Ammon's horn (tissue), 1 donor: ENCODE measurements at places on chromosomes 7 and 10.

DNA sequence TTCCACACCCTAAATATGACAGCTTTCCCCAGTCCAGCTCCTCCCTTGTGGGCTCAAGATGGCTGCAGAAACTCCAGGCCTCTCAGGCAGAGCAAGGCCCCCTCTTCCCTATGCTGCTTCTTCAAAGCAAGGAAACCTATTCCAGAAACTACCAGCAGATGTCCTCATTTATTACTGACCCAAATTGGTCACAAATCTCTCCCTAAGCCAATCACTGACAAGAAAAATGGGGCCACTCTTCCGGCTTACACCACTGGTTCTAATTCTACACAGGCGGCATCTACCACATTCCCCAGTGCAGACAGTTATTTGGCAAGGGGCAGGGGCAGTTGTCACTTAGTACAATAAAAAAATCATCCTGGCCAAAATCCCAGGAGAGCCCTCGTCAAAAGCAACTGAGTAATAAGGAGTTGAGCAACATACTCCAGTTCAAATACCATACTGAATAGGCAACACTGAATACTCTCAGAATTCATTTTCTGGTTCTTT lies 150.4 kb downstream of the SFMBT2 start:
- DNase-seq: peak; percentile 88

- no peak for DNase-seq
These were observed 5.1 kb upstream of the GRID1 start for GRCh38 chr10:86371691-86372090.

- no peak for DNase-seq
These were observed 54.6 kb downstream of the TMEM209 start for GRCh38 chr7:130150587-130150986.

- no peak for DNase-seq
These were observed 51.4 kb downstream of the COL13A1 start for GRCh38 chr10:69853064-69853463.

DNA sequence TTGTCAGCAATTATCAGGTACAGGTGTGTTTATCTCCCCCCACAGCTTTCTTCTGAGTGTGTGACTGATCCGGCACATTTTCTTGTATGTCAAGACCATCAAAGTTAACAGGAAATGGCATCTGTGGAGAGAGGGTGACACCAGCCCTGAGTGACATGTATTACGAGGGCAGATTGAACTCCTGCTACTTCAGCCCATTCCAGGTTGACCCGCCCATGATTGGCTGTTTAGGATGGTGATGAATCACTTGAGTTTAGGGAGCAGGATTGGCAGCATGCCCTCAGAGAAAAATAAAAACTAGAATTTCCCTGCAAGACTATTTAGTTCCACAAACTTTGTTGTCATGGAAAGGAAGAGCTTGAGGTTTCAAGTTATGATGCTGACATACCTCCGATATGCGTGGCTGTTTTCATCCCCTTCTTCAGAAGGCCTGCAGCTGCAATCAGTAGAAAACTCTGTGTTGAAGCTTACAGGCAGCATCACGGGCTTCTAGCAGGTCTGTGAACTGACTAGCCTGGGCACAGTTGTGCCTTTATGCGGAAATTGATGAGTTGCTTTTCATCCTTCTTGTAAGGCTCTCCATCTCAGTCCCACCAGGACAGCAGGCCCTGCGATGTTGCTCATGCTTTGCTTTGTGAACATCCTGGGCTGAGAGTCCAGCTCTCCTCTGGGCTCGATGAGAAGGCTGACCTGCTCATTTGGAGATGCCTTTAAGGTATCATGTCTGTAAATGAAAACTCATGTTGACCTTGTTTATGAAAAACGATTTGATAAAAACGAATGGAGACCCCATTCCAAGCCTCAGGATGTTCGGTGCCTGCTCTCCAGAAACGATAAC lies 8.0 kb upstream of the CELF2 start:
- DNase-seq: no peak

- DNase-seq: no peak
These were observed 212.3 kb downstream of the C7orf25 start for GRCh38 chr7:42699380-42700178.

- no peak for DNase-seq
These were observed 137.1 kb downstream of the CHCHD3 start for GRCh38 chr7:132944774-132945173.

DNA sequence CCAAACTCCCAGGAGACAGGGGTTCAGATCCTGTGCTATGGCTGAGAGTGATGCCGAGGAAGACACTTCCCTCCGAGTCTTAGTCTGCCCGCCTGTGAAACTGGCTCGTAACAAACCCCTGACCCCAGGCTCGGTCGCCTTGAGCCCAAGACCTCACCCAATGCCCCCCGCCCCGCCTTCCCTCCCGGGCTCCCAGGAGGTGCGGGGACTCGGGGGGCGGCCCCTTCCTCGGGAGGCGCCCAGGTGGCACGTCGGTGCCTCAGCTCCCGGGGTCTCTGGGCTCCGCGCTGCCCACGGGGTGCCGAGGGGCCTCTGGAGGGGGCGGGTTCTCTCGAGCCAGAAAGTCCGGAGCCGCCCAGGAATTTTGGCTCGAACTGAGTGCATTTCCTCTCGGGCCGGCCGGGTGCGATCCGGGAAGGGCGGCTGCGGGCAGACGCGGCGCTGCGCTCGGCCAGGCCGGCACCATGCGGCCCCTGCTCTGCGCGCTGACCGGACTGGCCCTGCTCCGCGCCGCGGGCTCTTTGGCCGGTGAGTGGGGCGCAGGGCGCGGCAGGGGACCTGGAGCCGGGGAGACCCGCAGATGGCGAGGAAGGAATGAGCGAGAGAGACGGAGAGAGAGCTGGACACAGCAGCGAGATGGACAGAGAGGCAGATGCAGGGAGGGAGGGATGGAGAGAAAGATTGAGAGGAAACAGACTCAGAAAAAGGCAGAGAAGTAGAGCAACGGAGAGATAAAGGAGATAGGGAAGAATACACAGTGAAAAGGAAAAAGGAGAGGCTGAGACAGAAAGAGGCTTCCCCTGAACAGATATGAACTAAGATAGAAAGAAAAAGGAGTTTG lies at the start of gene PLAC9:
TSS of gene PLAC9 (plus strand) at position 432 of the 841 bp plus-strand sequence. CDS start at position 465, 33 bp downstream.
- no peak for DNase-seq

DNA sequence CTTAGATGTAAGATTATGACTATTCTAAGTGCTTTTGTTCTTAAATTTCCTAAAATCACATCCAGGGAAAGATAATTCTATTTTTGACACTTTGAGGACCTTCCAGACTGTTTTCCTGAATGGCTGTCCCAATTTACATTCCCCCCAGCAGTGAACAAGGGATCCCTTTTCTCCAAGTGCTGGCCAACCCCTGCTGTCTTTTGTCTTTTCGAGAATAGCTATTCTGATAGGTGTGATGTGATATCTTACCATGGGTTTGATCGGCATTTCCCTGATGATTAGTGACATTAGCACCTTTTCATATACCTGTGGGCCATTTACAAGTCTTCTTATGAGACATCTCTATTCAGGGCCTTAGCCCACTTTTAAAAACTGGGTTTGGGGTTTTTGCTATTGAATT lies 526.7 kb upstream of the FZD8 start:
- no peak for DNase-seq

DNA sequence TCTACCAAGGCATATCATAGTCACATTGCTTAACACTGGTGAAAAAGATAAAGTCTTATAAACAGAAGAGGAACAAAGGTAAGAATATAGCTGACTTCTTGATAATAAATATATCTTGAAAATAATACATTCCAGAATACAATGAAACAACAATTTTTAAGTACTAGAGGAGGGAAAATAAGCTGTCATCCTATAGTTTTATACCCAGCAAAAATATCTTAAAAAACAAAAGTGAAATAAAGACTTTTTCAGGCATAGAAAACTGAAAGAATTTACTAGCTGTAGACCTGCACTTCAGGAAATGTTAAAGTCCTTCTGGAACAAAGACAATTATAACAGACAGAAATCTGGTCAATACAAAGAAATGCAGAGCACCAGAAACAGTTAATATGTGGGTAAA lies 21.4 kb upstream of the MACROH2A2 start:
- no peak for DNase-seq

GRCh38 chr10:52308251-52309031 lies 5.6 kb upstream of the DKK1 start:
- peak; percentile 88 for DNase-seq

DNA sequence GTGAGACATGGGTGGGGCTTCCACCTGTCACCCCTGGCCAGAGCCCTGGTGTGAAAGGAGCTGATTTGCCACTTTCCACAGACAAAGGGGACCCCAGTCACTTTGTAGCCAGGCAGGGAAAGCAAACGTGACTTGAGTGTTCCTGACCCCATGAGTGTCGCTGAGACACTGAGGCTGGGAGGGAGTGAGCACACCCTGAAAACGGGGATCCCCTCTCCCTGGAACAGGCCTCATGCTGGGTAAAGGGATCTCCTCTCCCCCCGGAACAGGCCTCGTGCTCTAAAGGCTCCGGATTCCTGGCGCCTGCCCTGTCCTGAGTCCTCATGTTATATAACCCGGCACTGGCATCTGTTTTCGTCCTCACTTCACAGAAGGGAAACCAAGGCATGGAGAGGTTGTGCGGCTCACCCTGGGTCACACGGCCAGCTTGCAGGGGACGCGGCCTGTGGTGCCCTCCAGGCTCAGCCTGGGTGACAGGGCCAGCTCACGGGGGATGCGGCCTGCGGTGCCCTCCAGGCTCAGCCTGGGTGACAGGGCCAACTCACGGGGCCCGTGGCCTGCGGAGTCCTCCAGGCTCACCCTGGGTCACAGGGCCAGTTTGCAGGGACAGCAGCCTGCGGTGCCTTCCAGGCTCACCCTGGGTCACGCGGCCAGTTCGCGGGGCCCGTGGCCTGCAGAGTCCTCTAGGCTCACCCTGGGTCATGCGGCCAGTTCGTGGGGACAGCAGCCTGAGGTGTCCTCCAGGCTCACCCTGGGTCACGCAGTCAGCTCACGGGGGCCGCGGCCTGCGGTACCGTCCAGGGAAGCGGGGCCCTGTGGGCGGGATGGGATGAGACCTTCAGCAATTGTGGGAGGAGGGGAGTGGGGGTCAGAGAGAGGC lies 104.7 kb downstream of the PDGFA start:
- DNase-seq: no peak

- no peak for DNase-seq
These were observed 217.8 kb downstream of the TFEC start for GRCh38 chr7:115812794-115813193.

DNA sequence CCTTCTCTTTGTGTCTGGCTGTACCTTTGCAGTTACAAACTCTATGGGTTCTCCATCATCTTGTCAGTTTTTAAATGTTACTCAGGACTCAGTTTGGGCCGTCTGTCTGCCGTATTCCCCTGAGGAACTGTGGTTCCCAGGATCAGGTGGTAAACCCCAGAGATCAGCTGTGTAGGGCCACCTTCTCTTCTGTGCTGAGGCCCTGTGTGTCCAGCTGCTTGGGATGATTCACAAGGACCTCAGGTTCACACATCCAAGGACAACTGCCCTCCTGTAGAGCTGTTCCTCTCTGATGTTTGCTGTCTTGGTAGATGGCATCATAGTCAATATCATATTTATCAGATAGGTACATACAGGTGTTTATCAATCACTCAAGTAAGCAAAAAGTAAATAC lies 24.5 kb downstream of the CUL1 start:
- no peak for DNase-seq

DNA sequence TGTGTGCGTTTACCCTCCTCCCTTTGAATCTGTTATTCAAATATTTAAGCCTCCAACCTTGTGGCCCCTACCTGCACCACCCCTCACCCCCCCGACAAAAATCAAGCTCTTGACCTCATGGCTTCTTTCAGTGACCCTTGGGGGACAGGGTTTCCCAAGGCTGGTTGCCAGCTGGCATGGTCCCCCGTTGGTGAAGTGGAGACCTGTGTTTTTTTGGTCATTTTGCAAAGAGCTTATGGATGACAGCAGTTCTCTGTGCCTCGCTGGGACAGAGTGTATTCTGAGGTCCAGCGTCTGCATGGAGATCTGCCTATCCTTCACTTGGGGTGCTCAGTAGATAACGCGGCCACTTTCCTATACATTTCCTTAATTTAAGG lies 111.0 kb downstream of the TCF7L2 start:
- no peak for DNase-seq

DNA sequence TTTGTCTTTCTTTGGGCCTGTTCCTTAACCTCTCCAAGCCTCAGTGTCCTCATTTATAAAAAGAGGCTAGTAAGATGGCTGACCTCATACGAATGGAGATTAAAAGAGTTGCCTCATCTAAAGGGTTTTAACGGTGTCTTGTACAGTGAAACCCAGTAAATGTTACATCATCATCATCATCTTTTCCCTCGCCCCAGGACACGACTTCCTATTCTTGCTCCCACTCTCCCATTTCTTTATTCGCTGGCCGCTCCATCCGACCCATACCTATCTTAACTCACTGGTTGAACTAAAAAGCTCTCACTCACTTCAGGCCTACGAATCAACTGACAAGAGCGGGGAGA lies 554 bp downstream of the FRA10AC1 start:
- no peak for DNase-seq

GRCh38 chr7:135168001-135168400 lies 2.5 kb downstream of the CYREN start:
- peak; percentile 43 for DNase-seq

DNA sequence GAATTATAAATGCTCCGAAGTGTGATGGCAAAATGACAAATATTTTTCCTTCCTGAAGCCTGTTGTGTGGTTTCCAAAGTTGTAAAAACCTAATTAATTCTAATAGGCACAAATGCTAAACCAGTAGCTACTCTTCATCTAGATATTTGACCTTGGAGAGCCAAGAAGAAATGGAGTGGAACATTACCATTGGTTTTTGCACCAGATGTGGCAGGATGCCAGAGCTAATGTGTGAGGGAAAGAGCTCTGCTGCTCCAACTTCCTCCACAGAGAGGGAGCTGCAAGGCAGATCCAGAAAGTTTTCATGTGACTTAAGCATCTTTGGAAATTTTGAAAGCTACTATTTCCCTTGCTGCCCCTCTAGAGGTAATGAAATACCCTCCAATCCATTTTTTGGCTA lies 65.1 kb upstream of the HPS1 start:
- DNase-seq: no peak

DNA sequence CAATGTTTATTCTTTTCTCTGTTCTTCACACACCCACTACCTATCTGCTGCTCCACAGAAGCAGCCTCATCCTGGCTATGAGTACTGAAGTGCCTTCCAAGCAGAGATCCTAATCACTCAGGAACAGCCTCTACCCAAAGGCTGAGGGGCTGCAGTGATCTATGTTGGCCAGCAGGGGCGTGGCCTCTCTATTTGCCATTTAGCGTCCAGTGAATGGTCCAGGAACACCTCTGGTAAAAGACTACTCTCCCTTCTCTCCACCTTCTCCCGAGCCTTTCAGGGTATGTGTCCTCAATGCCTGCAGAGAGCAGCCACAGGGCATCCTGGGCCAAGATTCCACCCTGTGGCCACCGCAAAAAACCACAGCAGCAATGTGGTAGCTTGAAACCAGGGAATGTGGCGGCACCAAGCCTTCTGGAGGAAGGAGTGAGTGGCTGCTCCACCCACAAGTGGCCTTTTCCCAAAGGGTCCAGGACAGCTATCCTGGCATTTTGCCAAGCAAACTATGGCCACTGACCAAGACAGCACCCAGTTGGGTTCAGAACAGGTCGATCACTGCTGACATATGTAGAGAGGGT lies 70.9 kb downstream of the SYPL1 start:
- no peak for DNase-seq

GRCh38 chr7:42768045-42768444 lies 143.8 kb downstream of the C7orf25 start:
- DNase-seq: no peak
